ENCODE measurements at places on chromosomes 1 and 21. TPM values are rescaled to one million over a fixed set of nuclear protein-coding genes. Genes with fewer than 3 reads are reported as not detected.

DNA sequence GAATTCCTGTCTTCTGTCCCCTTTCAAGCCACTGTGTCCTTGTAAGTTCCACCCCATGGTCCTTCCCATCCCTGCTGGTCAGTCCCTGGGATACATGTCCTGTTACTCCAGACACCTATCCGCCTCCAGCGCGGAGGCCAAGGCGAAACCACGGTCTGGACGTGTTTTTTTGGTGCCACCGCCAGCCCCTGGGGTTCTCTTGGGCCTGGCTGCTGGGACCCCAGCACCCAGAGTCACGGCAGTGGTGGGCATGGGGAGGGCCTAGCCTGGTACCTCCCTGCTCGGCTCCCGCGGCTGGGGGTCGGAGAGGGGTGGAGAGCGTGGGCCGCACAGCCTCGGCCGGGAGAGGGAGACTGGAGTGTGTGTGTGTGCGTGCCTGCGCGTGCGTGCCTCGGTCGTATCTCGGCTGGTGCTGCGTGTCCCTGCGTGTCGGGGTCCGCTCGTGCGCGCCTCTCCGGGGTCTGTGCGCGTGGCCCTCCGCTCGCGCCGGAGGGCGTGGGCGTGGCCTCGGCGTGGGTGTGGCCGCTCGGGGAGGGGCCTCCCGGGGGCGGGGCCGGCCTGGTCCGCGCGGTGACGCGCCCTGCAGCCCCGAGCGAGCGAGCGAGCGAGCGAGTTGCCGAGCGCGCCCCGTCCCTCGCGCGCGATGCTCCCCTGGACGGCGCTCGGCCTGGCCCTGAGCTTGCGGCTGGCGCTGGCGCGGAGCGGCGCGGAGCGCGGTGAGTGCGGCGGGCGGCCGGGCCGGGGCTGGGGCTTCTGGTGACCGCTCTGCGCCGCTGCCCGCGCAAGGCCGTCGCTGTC lies at the start of gene VWA1:
TSS of gene VWA1 (plus strand) at position 585 of the 798 bp plus-strand sequence. CDS start at position 644, 59 bp downstream.
- peak; percentile 82 for DNase-seq

DNA sequence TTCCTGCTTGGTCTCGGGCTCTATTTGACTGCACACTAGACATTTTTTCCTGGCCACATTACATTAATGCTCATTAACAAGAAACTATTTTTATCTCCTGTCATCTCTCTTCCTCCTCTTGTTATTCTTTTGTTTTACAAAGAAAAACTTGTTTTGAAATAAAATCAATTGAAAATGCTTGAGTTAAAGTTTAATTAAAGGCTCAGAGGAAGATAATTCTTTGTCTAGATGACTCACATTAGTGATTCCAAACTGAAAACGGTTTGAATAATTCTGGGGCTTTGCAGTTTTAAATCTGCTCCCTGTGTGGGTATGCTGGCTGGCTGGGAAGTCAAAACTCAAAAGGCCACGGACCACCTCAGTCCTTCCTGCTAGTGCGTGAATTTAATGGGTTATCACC lies 29.6 kb downstream of the RGS5 start:
- no peak for DNase-seq

GRCh38 chr1:19617376-19617775 lies 26.7 kb upstream of the NBL1 start:
- no peak for DNase-seq

DNA sequence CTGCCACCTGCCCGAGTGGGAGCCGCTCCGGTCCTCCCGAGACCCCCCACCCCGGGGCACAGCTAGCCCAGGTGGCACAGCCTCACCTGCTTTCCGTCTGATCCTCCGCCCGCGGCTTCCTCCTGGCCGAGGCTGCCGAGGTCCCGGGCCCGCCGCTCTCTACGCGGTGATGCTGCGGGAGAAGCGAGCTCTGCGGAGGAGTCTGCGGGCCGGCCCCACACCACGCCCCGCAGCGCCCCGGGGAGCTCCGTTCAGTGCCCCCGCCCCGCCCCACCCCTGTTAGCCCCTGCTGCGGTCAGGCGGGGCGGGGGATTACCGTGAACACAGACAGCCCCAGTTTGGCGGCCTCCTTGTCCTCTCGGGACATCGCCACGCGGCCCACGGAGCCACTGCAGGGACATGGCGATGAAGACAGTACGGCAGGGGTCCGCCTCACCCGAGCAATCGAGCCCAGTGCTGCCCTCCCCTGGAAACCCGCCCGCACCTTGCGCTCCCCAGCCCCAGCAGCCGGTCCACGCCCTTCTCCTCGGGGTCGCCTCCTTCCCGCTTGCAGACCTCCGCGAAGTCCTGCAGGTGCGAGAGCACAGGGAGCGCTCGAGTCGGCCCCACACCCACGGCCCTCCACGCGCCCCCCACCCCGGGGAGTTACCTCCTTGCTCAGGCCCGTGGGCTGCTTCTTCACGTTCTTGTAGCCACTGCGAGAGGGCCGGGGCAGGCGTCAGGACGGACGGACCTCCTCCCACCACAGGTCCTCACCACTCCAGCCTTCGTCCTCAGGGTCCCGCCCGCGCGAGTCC lies 933 bp downstream of the C1orf35 start:
- DNase-seq = peak; percentile 55

- no peak for DNase-seq
Measured at GRCh38 chr1:44624268-44624901, 49.9 kb downstream of the TMEM53 start.

The PLA2G2C gene
- total RNA-seq = not detected

The APCS gene
- total RNA-seq = 0.32 TPM

All from Right ventricle myocardium superior (tissue), 1 donor.